ENCODE measurements at places on chromosomes 7 and 10. TPM values are rescaled to one million over a fixed set of nuclear protein-coding genes. Genes with fewer than 3 reads are reported as not detected.

DNA sequence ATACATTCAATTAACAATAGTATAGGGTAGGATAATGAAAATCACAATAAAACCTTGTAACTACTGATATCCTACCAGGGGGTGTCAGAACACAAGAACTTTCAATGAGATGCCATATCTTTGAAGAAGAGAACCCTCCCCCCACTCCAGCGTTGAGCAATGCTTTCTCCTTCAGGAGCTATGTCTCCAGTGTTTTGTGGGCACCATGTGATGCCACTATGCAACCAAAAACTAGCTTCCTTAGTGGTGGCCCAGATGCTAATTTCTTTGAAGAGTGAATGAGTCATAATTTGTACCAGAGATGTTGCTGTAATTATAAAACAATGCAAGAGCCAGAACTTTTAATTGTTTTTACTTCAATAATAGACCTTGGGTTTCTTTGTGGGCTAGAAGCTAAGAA, 76.0 kb upstream of the ADO start:
- H3K27ac ChIP-seq = no peak overlapping the region
- no peaks in the 10 kb centered on the region for H3K36me3 ChIP-seq
- DNase-seq = no peak
- H3K4me3 ChIP-seq = no peak overlapping the region
- no peaks in the 10 kb centered on the region for H3K4me1 ChIP-seq

GRCh38 chr7:36486336-36486735, 96.7 kb downstream of the ANLN start:
- H3K27ac ChIP-seq = no peak overlapping the region
- H3K36me3 ChIP-seq = no peaks in the 10 kb centered on the region
- DNase-seq = no peak
- H3K4me3 ChIP-seq = no peak overlapping the region
- H3K27me3 ChIP-seq = no peaks in the 10 kb centered on the region
- H3K4me1 ChIP-seq = no peaks in the 10 kb centered on the region

Gene GSTO2
- 28.1 TPM for polyA plus RNA-seq

- no peaks in the 10 kb centered on the region for H3K36me3 ChIP-seq
- H3K4me3 ChIP-seq = no peak overlapping the region
- peaks cover 3% of the 10 kb centered on the region for H3K4me1 ChIP-seq
- H3K27me3 ChIP-seq = no peaks in the 10 kb centered on the region
These were observed 42.5 kb downstream of the FAM13C start for GRCh38 chr10:59319854-59320253.

- H3K36me3 ChIP-seq = no peaks in the 10 kb centered on the region
- H3K27ac ChIP-seq = no peak overlapping the region
- no peak for DNase-seq
- no peak overlapping the region for H3K4me3 ChIP-seq
- no peaks in the 10 kb centered on the region for H3K4me1 ChIP-seq
These were observed 13.8 kb upstream of the JCAD start for GRCh38 chr10:30073045-30073766.

DNA sequence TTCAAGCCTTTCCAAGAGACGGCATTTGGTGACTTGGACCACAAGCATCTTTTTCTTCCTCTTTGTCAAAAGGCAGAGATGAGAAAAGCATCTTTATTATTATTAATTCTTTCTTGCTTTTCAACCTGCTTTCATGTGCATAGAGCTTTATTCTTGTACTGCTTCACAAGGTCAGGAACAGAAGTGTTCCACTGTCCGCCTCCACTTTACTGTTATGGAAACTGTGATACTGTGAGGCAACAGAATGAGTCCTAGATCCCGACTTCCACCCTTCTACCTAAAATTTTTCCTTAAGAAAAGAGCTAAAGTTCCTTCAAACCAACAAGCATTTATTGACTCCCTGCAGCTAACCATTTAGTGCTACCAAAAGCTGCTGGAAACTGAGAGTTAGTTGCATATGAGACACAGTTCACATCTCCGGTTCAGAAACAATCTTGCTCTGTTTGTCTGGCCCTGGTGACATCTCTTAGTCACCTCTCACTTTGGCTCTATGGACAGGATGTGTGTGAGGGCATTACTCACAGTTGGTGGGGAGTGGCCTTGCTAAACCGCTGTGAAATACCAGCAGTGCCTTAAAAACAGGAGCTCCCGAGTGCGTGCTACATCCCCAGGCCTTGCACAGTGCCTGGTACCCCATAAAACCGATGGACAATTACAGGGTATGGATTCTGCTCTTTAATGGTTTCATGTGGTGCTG, 77.1 kb upstream of the TRIL start:
- H3K27me3 ChIP-seq = no peaks in the 10 kb centered on the region
- no peak for DNase-seq
- no peaks in the 10 kb centered on the region for H3K36me3 ChIP-seq
- H3K4me3 ChIP-seq = no peak overlapping the region
- H3K4me1 ChIP-seq = no peaks in the 10 kb centered on the region
- no peak overlapping the region for H3K27ac ChIP-seq

DNA sequence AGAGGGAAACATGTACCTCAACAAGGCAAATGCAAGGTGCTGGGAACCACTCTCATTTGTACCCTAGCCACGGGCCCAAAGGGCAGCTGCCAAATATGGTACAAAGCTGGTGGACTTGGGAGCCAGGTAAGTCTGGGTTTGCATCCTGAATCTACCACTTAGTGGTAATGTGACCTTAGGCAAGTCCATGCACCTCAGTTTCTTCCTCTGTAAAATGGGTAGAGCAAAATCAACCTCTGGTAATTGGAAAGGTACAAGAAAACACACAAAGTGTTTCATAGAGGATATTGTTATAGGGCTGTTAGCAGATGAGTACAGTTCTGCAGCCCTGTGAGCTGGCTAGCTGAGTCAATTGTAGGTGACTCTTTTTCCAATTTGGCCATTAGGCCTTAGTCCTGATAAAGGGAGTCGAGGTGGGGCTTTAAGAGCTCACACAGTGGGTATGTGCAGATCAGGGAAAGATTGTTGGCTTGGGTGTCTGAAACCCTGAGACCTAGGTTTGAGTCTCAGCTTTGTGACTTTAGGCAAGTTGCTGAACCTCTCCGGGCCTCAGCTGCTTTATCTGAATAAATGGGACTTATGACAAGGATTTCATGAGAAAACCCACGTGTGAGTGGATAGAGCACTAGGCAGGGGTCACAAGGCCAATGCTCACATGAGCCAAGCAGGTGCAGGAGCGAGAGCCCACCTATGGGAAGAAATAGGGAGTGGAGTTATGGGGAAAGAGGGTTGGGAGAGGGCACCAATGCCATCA, 121.3 kb upstream of the GDF10 start:
- H3K27ac ChIP-seq = no peak overlapping the region
- DNase-seq = no peak
- no peaks in the 10 kb centered on the region for H3K4me1 ChIP-seq

- H3K36me3 ChIP-seq = no peaks in the 10 kb centered on the region
- no peak overlapping the region for H3K27ac ChIP-seq
- H3K4me1 ChIP-seq = no peaks in the 10 kb centered on the region
- no peaks in the 10 kb centered on the region for H3K27me3 ChIP-seq
These were observed 219.5 kb downstream of the GLI3 start for GRCh38 chr7:42017349-42017986.

DNA sequence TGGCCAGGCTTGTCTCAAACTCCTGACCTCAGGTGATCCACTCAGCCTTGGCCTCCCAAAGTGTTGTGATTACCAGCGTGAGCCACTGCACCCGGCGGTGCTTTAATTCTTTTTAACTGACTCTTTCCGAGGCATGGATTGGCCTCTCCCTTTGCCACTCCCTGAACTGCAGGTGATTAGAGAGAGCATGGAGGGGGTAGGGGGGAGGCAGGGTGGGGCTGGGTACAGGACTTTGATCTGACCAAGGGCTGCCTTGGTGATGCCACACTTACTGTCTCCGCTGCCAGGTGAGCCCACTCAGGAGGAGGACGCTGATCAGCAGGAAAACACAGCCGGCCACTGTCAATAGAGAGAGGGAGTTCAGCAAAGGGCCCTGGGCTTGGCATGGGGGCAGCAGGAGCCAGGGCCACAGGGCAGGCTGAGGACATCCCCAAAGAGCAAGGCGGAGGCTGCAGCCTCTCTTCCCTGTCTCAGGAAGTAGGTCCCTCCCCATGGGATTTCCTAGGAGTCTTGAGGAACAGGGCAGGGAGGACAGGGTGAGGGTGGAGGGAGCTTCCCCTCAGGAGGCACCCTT, 40.5 kb upstream of the IL15RA start:
- no peak overlapping the region for H3K4me3 ChIP-seq
- no peak for DNase-seq
- H3K4me1 ChIP-seq = no peaks in the 10 kb centered on the region
- H3K27me3 ChIP-seq = no peaks in the 10 kb centered on the region
- H3K27ac ChIP-seq = no peak overlapping the region

Gene FFAR4
- 0.57 TPM for polyA plus RNA-seq

Gene GPC2
- polyA plus RNA-seq = 0.68 TPM

DNA sequence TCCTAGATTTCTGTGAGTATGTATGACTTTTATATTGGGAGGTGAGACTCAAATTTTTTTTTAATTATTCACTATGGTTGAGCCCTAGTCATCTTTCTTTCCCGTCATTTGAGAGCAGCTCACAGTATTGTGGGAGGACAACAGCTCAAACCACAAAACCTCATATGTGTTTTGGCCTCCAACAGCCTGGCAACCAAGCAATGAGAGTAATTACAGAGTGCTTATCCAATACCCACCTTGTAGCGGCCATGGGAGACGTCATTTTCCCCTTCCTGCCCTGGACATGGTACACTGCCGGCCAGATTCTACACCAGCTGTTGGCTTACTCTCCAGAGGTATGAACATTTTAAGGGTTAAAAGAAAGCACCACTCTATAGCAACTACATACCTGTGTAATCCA, 49.1 kb downstream of the DOCK4 start:
- H3K36me3 ChIP-seq = no peaks in the 10 kb centered on the region
- DNase-seq = no peak
- no peak overlapping the region for H3K27ac ChIP-seq
- no peaks in the 10 kb centered on the region for H3K27me3 ChIP-seq

Gene GARS1
- polyA plus RNA-seq = 56.8 TPM
